CD4-positive, alpha-beta T cell treated with Interleukin-21 for 1 hour (primary cell): ENCODE measurements at places on chromosomes 3 and 15.

DNA sequence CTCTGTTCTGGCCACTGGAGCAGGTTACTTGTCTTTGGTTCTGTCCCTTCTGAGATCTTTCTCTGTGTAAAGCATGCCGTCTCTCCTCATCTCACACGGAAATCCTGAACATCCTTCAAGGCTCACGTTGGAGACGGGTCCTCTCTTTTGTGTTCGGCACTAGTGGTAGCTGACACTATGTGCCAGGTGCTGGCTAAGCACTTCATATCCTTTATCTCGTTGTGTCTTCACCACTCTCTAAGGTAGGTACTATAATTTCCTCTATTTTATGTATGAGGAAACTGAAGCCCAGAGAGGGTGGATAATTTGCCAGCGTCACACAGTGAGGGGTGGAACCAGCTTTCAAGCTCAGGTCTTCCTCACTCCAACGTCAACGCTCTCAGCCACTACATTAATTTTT lies 1.2 kb downstream of the IFT122 start:
- peak; percentile 37 for DNase-seq

DNA sequence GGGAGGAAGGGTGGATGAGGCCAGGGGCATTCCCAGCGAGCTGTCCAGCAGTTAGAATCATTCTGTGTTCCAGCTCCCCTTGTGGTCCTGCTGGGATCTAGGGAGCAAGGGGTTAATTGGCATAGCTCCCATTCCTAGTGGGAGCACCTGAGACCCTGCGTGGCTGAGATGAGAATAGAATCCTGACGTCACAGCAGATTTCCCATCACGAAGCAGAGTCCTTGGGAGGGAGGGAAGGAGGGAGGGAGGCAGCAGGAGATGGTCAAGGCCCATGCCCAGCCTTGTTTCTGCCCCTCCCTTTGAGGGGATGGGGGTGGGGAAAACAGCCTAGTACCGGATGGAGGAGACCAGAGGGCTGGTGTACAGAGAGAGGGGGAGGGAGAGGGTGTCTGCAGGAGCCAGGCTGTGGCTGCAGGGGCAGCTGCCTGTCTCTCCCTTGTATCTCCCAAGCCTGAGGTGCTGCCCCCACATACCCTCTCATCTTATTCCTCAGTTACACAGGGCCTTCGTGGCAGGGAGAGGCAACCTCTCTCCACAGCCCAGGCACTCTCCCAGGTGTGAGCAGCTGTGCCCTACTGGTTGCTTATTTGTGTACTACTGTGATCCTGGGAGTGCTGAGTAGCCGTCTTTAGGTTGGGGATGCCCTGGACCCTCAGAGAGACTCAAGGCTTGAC lies 5.4 kb downstream of the TYRO3 start:
- no peak for DNase-seq

- no peak for DNase-seq
These were observed 53.2 kb downstream of the PGPEP1L start for GRCh38 chr15:98954411-98954810.

DNA sequence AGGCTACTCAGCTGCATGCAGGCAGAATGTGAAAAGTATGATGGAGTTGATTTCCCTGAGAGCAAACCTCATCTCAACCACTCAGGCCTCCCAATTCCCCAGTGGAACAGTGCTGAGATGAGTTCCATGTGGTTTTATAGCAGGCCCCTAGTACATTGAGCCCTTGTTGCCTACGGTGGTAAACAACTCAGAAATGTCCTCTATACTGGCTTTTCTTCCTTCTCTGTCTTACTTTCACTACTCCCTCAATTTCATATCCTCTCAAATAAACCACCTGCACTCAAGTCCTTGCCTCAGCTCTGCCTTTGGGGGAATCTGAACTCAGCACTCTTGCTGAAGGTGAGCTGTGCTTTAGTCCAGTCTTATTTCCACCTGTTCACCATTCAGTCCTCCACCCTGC lies 399.9 kb downstream of the PDCD6IP start:
- no peak for DNase-seq

GRCh38 chr3:73379465-73379864 lies 245.3 kb downstream of the PDZRN3 start:
- no peak for DNase-seq

DNA sequence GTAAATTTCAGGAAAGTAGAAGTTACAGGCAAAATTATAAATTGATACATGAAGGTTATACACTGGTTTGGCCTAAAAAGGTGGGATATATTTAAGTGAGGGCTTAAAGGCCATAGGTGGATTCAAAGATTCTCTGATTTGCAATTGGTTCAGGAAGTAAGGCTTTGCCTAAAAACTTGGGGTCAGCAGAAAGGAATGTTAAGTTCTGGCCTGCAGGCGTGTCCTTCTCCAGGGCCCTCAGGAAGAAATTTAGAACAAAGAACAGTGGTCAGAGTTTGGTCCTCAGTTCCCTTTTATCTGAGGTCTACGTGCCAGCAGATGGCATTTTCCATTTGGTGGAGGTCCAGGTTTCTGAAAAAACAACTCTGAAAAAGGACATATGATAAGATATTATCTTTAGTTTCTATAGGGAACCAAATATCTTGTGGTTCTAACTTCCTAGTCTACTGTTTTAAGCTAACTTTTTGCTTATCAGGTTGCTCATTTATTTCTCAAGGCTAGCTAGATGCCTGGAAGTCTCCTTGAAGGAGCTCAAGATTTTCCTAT lies 40.5 kb downstream of the SCN11A start:
- no peak for DNase-seq

GRCh38 chr3:27545061-27545460 lies 60.9 kb upstream of the SLC4A7 start:
- DNase-seq: no peak

GRCh38 chr3:120022729-120023128 lies 71.5 kb downstream of the GSK3B start:
- DNase-seq: no peak

GRCh38 chr15:100879464-100880138 lies at the start of gene ALDH1A3:
Gene ALDH1A3 (plus strand): TSS chr15:100879831. CDS start chr15:100879908, 77 bp downstream.
- no peak for DNase-seq

DNA sequence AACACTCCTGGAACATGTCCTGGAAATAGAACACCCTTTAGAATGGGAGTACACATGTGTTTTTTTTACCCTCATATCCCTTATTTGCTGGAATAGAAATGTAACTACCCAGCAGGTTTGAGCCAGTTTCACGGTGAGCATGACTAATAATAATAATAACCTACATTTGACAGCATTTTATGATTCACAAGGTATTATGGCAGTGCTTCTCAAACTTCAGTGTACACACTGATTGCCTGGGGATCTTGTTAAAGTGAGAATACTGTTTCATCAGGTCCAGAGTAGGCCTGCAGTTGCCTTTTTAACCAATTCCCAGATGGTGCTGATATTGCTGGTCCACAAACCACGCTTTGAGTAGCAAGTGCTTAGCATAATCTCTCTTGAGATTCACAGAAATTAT lies 63.9 kb downstream of the NFKBIZ start:
- no peak for DNase-seq

GRCh38 chr3:159839561-159840379 lies 148.9 kb upstream of the IL12A start:
- DNase-seq: no peak

DNA sequence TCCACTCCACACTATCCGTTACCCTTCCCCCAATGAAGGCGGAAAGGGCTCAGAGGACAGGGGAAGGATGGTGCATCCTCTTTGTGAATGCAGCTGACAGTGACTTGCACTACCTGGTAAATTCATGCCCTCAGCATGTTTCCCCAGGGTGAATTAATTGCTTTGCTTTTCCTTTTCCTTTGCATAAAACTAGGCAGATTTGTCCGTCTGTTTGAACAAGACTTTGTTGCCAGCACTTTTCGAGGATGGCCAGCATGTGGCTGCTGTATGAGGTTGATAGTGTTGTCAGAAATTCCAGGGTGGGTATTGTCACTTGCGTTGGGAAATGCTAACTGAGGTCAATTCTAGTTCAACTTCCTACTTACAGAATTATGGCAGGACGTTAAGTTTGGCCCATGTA lies 79.0 kb upstream of the RARB start:
- DNase-seq: no peak

- no peak for DNase-seq
These were observed 18.5 kb downstream of the SFMBT1 start for GRCh38 chr3:53027254-53027844.

DNA sequence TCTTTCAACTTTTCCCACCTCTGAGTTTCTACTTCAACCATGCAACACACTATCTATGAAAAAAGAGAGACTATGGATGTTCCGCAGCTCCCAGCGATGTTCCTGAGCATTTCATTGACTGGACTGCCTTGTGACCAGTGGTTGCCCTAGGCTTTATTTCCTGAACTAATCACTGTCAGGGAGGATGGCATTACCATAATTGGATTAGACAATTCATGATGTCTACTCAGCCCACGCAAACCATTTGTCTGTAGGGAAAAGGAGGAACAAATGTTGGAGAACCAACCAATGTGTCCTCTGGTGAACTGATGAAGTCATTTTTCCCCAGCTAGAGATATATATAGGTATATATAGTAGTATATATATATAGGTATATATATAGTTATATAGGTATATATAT lies 229.3 kb upstream of the MCTP2 start:
- no peak for DNase-seq

- no peak for DNase-seq
These were observed 67.8 kb upstream of the ATP10A start for GRCh38 chr15:25930931-25931330.

- no peak for DNase-seq
These were observed 199.9 kb upstream of the CTDSPL start for GRCh38 chr3:37661615-37662306.

DNA sequence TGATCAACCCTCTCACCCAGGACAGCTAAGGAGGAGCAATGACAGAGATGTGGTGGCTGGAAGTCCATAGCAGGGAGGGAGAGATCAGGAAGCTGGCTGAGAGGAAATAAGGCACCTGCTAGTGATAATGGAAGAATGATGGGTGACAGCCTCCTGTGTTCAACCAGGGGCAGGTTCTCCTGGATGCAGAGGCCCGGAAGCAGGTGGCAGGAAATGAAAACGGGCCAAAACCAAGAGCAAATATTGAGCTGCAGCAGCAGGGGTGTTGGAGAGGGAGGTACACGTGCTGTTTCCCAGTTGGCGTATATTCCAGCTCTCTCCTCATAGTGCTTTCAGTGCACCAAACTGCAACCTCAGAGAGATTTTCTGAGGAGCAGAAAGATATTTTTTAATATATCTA lies 213.4 kb upstream of the TBL1XR1 start:
- peak; percentile 12 for DNase-seq

GRCh38 chr3:78516937-78517336 lies 1250.9 kb downstream of the ROBO1 start:
- no peak for DNase-seq

GRCh38 chr15:99965376-99965775 lies 232.1 kb upstream of the LYSMD4 start:
- DNase-seq: no peak

DNA sequence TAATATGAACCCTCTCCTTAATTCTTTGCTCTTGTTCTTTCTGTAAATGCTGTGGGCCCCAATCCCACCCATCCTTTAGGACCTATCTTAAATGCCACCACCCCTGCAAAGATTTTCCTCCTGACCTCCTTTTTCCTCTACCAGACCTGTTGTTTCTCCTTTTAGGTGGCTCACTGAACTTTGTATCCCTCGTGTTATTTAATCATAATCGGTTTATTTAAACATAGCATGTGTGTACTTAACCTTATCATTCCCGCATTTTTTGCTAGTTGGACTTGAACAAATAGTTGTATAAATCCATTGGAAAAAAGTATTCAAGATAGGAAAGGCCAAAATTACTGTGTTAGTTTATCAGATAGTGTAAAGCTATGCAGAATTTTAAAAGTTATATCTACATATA lies 988 bp upstream of the NFKBIZ start:
- no peak for DNase-seq

- no peak for DNase-seq
These were observed 98.2 kb downstream of the TLE3 start for GRCh38 chr15:69999392-70000085.

DNA sequence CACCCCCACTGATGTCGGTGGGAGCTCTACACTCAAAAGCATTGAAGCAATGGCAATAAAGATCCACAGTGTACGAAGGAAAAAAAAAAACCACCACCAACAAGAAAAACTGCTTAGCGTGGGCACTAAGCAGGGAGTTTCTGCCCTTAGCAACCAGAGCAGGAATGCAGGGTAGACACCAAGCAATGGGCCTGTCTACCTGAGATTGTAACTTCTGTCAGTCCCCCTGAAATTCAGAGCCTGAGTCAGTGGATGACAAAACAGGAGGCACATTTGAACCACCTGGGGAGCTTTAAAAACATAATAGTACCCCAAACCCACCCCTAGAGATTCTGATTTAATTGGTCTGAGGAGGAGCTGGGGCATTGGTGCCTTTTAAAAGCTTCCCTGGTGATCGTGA lies 275.2 kb downstream of the SATB1 start:
- no peak for DNase-seq

DNA sequence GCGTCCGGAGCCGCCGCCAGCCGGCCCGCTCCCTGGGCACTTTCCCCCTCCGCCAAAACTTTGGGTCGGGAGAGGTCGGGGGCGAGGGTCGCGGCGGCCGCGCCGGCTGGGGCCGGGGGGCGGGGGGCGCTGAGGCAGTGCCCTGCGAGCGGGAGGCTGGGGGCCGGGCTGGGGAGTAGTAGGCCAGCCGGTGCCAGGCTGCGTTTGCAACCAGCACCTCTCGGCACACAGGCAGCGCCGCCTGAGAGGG lies 452 bp downstream of the BBX start:
- no peak for DNase-seq

GRCh38 chr3:24145981-24146822 lies 201.1 kb downstream of the NR1D2 start:
- DNase-seq: no peak

- no peak for DNase-seq
These were observed 233.2 kb downstream of the OCA2 start for GRCh38 chr15:27865926-27866325.

DNA sequence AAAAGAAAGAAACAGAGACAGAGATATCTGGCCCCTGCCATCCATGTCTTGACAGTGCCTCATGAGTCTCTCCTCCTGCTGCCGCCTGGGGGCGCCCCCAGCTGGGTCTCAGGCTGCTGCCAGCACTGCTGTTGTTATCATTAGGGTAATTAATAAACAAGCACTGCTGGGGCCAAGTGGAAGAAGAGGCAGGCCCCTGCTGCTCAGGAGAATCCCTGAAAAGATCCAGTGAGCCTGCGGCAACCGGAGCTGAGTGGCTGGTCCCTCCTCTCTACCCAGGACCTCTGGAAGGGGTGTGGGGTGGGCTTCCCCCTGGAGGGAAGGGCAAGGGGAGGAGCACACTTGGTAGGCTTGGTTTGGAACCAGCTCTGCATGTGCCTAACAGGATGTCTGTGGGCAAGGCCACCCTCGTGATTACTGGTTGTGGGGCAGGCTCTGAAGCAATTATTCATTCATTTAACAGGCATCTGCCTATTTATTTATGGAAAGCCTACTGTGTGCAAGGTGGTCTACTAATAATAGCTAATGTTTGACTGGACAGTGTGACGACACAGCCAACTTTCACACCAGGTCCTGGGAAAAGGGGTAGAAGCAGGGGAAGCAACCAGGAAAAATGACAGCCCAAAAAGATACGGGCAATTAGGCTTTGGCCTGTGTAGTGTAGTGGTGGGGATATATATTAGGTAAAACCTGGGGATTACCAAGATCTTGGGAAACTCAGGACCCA lies 1.2 kb upstream of the TYRO3 start:
- peak; percentile 80 for DNase-seq
